ENCODE measurements at places on chromosomes 3 and 15.

- DNase-seq, result no peak
Measured at GRCh38 chr3:135191708-135192107, 396.6 kb downstream of the EPHB1 start.

DNA sequence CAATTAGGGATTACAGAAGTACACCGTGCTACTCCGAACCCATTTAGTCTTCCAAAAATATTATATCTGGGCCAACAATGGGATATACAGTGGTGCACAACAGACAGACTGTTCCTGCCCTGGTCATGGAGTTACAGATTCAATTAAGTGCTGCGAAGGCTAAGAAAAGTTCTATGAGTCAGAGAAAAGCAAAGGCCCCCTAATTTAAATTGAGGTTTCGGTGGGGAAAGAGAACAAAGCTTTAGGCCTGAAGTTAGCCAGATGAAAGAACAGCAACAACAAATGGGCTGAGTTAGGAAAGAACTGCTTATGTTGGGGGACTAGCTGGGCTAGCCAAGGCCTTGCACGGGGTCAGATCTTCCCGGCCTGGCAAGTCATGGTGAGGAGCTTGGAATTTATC is 131.8 kb downstream of the MDFIC2 start:
- DNase-seq, result no peak

DNA sequence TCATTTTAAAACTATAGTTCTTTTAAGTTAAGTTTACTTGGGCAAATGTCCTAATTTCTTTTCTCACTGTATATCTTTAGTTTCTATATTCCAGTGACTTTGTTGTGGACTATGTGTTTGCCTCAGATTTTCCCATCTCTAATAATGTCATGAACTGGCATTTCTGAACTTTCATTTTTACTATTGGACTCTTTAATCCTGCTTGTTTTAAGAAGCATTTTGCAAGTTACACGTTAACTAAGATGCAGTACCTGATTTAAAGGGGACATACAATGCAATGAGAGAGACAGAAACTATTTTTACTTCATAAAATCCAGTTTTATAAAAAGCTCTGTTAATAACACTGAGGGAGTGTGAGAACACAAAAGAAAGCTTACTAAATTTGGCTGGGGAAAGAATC is 58.6 kb upstream of the PHLDB2 start:
- DNase-seq, result no peak

DNA sequence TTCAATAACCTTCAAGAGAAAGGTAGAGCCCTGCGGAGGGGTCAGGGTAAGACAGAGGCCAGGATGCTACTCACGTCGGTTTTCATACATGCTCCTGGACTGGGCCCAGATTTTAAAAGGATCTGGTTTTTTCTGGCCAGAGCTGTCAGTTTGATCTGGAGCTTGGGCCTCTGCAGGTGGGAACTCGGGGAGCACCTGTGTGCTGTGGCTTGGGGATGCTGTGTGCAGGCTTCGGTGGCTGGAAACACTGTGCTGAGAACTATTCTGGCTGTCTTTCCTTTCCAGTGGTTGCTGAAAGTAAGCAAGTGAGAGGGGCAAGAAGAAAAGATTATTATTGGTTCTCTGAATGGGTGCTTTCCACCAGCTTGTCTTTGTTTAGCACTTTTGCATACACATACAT is 647.6 kb downstream of the MAGI1 start:
- no peak for DNase-seq

DNA sequence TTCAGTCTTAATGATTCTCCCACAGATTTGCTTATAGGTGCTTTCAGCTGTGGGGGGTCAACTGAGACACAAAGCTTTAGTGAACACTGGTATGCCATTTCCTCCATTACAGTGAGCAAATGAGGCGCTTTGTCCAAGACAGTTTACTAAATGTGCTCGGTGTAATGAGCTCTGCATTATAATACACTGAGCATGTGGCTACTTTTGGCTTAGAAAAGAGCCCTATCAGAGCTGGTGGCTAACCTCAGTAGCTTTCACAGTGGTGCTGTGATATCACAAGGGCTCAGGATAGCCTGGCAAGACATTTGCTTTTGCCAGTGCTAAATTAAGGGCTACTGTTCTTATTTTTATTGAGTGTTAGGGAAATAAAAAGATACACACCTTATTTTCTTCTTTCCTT is 749.7 kb upstream of the ARPP21 start:
- no peak for DNase-seq

DNA sequence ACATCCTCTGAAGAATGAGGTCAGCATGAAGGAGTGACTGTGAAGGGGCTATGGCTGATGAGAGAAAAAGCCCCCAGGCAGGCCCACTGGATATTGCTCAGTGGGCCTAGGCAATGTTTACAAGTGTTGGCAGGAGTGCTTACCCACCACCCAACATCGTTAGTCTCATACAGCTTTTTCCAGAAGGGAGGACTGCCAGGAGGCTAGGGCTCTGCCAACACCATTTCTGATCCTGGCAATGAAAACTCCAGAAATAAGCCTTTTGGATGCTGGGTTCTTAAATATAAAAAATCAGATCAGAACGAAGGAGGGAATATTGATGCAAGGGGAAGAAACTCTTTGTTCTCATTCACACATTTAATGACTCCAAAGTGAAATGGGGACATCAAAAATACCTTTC is 189.1 kb downstream of the DCLK3 start:
- no peak for DNase-seq

DNA sequence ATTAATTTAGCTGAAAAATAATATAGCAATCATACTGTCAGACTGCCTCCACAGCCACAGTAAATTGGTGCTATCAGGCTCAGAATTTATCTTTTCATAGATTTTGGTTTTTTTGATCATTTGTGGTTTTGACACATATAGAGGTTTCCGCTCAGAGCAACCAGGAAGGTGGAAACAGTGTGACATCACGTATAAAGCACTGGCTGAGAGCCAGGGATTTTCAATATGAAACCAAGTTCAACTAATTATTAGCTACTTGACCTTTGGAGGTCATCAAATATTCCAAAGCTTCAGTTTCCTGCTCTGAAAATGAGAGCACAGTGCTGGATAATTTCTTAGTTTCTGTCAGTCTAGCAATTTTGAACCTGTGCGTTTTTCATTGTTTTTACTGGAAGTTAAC is 433.8 kb upstream of the SUCLG2 start:
- DNase-seq, result peak; percentile 13

- no peak for DNase-seq
Measured at GRCh38 chr3:71681224-71681668, 44.0 kb downstream of the EIF4E3 start.

DNA sequence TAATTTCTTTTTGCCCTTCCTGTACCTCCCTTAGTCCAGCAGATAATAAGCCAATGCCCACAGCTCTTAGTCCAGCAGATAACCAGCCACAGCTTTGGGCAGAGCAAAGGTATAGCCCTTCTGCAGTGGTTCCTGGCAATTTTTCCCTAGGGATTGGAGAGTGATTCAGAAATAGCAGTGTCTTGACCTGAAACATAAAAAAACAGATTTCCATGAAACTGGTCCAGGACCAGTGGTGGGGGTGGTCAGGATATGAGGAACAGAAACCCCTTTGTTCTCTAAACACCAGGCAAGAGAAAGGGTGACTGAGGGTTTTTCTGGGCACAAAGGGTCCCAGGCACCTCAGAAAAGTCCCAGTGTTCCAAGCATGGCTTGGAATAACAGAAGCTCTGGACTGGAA is 103.4 kb downstream of the ARRDC4 start:
- DNase-seq, result no peak

DNA sequence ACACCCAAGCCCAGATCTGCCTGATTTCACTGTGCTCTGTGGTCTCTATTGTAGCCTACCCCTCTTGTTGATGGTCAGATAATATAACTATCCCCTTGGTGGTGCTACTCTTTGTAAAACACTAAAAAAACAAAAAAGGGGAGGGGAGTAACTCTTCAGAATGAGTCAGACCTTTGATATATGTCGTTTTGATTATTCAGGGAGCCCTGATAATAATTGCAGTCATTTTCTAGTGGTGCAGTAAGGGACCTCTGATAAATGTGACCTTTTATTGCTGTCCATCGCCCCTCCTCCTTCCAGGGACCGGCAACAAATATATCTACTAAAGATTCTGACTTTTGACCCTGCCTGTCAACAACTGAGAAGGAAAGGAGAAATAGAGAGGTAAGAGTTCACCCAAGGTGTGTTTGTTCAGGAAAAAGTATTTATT is 45.1 kb upstream of the MAGI1 start:
- no peak for DNase-seq

DNA sequence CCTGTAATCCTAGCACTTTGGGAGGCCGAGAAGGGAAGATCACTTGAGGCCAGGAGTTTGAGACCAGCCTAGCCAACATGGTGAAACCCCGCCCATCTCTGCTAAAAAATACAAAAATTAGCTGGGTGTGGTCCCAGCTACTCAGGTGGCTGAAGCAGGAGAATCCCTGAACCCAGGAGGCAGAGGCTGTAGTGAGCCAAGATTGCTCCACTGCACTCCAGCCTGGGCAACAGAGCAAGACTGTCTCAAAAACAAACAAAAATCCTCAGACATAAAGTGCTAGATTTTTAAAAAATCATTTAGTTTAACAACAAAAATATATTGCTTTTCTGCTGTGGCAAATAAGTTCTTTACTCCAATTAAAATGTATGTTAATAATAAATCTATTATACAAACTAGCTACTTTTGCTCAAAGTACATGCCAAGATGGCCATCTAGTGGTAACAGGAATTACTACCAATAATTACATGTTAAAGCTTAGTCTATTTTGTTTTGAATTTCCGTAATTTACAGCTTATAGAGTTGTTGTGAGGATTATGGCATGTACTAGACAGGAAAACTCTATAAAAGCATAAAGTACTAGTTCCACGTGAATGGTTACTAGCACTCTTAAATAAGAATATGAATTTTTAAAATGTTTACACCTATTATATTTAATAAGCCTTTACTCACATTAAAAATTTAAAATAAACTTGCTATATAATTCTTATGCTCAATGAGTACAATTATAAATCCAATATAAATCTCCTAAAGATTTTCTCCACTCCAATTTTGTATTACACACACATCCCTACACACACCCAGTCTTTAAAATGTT is 39.0 kb downstream of the GABPB1 start:
- no peak for DNase-seq

DNA sequence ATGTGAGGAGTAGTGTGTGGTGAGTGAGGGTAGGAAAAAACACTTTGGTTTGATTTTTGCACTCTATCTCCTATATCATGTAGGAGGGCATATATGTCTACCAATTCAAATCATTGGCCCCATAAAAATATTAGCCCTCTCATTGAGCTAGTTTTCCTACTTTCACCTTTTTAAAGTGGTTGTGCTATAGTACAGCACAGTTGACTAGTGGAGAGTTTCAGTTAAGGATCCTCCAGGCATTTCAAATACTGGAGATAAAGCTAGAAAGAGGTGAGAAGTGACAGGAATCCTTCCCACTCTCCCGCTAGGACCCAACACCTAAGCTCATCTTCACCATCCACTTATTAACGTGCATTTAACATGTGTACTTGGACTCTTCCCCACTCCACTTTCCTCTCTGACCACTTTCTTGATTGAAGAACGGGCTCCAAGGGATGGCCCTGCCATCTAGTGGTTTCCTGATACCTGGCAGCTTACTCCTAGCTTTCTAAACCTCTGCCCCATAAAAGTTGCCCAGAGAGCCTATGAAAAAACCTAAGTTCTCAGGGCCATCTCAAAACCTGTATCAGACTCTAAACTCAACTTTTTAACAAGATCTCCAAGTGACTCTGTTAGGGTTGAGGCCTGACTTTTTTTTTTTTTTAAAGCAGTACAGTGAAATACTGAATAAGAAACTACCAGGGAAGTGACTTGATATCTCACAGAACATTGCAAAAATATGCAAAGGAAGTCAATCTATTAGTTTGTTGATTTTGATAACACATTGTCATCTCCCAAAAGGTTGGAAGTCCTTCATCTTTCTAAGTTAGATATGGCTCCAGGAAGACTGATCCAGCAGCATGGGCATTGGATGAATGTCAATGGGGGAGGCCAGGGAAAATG is 17.9 kb downstream of the IL12A start:
- DNase-seq, result no peak

DNA sequence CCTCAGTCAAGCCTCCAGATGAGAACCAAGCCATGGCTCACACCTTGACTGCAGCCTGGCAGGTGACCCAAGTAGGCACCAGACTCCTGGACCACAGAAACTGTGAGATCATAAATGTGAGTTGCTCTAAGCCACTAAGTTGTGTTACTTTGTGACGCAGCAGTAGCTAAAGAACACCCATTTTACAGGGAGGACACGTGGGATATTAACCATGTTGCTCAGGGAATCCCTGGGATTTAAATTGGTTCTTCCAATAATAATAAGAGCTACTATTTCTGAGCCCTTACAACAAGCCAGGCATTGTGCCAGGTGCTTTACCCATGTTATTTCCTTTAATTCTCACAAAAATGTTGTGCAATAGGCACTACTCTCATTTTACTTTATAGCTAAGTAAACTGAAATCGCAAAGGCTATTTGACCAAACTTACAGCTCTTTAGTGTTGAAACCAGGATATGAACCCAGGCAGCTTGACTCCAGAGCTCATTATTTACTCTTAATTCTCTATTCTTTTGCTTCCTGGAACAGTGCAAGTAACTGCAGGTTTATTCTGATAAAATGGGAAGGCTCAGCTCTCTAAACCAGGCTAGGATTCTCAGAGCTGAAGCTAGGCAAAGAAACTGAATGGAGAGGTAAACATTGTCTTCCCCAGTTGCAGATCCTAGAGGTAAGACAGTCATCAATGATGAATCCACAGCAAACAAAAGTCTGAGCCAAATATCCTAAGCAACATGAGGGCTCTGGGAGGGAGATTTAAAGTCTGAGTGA is 294.4 kb downstream of the KBTBD8 start:
- no peak for DNase-seq

- no peak for DNase-seq
Measured at GRCh38 chr15:56866803-56867202, 51.6 kb upstream of the TCF12 start.

DNA sequence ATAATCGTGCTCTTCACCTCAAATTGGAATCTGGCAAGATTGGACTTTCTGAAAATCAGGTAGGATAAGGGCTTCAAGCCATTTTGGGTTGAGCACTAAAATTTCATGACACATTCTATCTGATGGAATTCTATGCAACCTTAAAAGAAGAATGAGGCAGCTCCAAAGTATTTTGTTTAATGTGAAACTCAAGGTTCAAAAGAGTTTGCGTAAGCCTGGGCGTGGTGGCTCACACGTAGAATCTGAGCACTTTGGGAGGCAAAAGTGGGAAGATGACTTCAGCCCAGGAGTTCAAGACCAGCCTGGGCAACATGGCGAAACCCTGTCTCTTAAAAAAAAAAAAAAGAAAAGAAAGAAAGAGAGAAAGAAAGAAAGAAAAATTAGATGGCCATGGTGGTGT is 3.6 kb upstream of the PLA1A start:
- no peak for DNase-seq

- DNase-seq, result no peak
Measured at GRCh38 chr3:112640930-112641801, at the start of gene CCDC80. Gene CCDC80, minus strand, starts transcription at chr3:112641143. Its CDS starts 1,238 bp downstream, at chr3:112639905.

Data from stimulated activated CD8-positive, alpha-beta memory T cell treated with anti-CD3 and anti-CD28 coated beads, Interleukin-7, amount 100 ng/mL, for 1 hour (primary cell).